Motor neuron (in vitro differentiated cells): ENCODE measurements at places on chromosomes 2 and 18.
A peak's percentile ranks its signal among the peaks of the same experiment; 100 is the strongest.

GRCh38 chr2:8255448-8255800, 426.4 kb upstream of the ID2 start:
- no peak for ATAC-seq

- peak; percentile 88 for ATAC-seq
Observed at GRCh38 chr18:75378376-75379315, 48.9 kb downstream of the SMIM21 start.

DNA sequence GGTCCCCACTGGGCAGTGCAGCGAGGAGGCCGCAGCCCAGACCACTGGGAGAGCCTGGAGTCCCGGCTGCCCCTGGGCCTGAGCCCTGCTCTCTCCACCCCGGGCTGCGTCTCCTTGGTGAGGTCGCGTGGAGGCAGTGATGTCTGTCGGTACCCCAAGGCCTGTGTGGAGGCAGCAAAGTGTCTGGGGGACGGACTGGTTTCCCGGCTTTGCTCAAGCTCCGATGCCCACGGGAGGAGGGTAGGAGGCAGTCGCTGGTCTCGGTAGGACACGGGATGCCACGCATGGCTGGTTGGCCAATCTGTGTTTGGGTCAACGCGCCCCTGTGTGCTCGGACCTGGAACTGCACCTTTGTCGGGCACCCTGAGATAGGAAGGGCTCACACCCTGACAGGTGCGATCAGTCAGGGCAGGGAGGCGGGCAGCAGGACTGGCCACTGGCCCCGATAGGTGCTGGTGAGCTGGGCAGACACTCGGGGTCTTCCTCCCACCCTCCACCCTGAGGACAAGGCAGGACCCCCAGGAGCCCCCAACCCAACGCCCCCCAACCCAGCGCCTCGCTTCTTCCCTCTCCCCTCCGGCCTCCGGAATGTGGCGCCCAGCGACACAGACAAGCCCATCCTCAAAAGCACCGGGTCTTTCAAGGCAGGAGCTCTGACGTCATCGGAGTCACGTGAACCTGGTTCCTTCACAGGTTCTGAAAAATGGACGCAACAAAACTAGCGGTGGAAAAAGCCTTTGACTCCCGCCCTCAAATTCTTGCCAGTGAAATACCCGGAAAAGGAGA, 288.6 kb downstream of the NDUFA10 start:
- ATAC-seq, result no peak

DNA sequence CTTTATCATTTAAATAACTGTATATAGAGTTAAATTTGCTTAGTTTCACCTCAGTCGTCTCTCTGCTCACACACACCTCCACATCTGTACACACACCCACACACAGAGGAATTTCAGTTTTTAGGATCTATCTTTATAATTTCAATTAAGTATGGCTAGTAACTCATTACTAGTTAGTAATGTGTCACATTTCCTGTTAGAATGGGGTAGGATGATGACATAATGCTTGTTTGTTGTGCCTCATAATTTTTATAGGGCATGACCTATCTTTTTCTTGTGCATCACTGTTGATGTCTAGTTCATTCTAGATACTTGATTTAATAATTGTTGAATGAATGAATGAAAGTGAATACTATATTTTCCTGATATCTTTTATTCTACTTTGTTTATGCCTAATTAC, 108.6 kb downstream of the AGPS start:
- no peak for ATAC-seq

GRCh38 chr2:121689356-121689755, 40.1 kb upstream of the CLASP1 start:
- peak; percentile 72 for ATAC-seq

GRCh38 chr2:76826691-76827090, 695.5 kb downstream of the LRRTM4 start:
- no peak for ATAC-seq

DNA sequence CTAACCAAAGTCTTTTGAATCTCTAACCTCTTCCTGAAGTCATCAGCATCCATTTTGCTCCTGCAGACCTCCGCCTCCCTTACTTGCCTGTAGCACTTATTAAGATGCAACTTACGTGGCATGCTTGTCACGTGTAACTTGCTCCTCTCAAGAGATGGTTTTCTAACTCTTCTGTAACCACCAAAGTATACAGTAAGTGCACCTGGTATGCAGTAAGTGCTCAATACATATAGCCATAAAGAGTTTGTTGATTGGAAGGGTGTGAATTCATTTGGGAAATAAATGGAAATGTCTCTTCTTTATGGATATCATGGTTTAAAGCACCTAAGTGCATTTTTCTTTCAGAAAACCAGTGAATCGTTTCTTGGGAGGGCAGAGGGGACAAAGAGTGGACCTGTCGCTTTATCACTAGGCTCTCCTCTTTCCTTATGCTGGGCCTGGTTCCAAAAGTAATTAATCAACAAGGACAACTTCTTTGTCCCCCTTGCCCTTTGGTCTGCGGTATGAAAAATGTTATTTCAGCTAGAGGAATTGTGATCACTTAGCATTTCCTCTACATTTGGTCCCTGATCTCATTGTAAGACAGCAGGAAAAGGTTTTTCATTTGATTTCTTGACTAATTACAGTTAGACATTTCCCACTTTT, 370.0 kb upstream of the SPRED2 start:
- ATAC-seq, result no peak

DNA sequence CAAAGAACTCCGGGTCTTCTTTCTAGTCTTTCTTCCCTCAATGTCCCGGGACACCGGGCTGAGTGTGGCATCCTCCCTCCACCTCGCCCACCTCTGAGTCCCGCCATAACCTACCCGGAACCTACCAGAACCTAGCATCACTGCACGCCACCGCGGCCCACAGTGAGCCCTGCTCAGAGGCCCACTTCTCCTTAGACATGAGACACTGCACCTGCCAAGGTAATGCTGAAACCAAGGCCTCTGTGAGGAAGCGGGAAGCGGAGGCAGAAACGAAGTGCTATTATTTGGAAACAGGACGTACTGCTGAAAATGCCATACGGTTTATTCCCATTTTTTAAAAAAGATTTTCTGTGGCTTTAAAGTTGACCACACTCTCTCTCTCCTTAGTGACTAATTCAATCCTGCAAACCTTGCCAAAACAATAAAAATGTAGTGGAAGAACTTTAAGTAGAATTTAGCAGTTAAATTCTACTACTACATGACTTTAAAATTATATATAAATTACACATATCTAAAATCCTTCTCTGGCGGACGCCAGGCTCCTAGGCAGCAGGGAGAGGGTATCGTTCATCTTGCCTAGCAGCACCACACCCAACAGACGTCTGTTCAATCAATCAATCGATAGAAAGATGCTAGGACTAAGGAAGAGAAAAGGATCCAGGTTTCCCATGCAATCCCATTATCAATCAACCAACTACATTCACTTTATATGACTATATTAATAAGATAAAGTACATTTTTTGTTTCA, 82.0 kb downstream of the ZNF516 start:
- ATAC-seq, result no peak

GRCh38 chr2:18077704-18078103, 199.2 kb downstream of the KCNS3 start:
- no peak for ATAC-seq

DNA sequence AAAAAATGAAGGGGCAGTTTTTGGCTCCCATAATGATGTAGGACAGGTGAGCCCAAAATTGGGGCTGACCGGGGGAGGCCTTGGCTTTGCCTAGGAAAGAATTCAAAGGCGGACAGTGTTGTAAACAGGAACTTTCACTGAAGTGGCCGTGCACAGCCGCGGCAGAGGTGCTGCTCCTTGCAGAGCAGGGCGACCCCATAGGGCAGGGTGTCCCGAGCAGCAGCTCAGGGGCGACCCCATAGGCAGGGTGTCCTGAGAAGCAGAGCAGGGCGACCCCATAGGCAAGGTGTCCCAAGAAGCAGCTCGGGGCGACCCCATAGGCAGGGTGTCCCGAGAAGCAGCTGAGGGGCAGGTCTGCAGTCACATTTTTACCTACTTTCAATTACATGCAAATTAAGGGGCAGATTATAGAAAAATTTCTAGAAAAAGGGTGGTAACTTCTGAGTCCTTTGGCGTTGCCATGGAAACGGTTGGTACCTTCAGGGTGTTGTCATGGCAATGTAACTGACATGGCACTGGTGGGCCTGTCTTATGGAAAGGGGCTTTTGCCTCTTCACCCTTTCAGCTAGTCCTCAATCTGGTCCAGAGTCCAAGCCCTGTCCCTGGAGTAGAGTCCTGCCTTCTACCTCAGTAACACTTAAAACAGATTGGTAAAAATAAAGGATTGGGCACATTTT, 134.5 kb downstream of the FBXO15 start:
- ATAC-seq, result no peak

DNA sequence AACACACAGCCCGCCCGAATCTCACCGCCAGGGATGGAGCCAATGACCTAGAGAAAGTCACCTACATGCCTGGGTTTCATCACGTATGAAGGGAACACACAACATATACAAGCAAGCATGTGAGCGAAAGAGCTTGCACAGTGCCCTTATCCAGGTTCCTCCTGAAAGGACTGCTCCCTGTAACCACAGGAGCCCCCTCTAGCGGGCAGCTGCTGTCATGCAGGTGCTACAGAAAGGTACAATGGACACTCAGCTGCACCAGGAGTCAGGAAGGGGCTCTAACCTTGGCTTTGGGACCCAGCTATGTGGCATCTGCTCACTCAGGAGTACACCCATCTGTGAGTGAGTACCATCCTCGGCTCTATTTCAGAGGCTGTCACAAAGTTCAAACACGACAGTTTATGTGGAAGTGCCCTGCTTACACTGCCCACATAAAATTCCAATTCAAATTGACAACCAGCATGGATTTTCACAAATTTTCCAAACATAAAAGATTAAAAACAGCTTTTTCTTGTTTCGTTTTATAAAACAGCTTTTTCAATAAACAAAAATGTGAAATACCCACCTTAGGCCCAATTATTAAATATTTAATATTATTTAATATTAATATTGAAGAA, 3.5 kb downstream of the NDUFA10 start:
- peak; percentile 16 for ATAC-seq

GRCh38 chr2:201180010-201180409, 2.9 kb upstream of the CASP10 start:
- no peak for ATAC-seq

GRCh38 chr18:3448838-3449511, 997 bp upstream of the TGIF1 start:
- ATAC-seq, result peak; percentile 2

DNA sequence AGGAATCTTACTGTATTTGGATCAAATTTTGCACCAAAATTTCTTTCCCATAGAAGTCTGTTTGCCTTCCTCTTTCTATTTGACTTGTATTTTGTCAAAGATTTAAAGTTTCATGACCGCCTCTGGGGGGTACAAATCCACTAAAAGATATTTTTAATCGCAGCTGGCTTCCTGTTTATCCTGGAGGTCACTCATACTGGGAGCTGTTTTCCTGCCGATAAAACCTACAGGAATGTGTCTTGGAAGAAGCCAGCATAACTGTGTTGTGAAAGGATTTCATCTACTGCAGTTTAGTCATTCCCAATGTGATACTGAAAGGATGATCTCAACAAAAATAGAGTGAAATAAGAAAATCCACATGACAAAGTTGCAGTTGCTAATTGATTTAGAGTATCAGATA, 184.0 kb downstream of the RIT2 start:
- ATAC-seq, result no peak

GRCh38 chr2:222603501-222603900, 52.4 kb downstream of the FARSB start:
- ATAC-seq, result no peak

DNA sequence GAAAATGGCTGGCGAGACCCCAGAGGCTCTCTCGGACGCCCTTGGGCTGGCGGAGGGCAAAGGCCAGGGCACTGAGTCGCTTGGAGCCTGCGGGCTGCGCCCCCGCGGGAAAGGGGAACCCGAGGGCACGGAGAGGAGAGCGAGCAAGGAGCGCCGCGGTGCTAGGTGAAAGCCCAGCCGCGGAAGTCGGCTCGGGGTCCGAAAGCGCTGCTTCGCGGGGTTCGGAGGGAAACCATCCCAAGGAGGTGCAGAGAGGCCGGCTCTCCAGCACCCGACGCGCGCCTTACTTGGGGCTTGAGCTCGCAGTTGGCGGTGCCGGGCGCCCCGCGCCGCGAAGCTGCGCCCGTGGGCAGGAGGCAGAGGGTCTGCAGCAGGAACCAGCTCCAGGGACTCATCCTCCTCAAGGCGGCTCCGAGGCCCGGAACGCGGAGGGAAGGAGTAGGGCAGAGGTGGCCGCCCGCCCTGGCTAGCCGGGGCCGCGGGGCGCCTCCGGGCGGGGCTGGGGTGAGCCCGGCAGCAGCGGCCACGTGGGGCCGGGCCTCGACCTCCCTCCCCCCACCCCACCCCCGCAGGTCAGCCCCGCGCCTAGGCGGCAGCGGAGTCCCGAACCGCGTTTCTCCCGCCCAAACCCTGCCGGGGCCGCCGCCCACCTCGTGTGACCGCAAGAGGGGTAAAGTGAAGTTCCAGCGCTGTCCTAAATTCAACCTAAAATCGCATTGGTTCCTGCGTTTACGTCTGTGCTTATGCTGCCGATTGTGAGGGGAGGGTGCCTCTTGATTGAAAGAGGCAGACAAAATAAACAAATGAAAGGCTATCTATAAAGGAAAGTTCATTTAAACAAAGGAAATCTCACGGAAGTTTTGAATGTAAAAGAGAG, at the start of gene TRABD2A:
TRABD2A (minus strand) TSS at position 440 of the 877 bp plus-strand sequence; CDS start at position 395, 45 bp downstream.
- ATAC-seq, result peak; percentile 69

- no peak for ATAC-seq
Observed at GRCh38 chr2:10775831-10776230, 36.8 kb downstream of the PDIA6 start.

GRCh38 chr18:2223449-2223848, 347.9 kb downstream of the METTL4 start:
- peak; percentile 5 for ATAC-seq

DNA sequence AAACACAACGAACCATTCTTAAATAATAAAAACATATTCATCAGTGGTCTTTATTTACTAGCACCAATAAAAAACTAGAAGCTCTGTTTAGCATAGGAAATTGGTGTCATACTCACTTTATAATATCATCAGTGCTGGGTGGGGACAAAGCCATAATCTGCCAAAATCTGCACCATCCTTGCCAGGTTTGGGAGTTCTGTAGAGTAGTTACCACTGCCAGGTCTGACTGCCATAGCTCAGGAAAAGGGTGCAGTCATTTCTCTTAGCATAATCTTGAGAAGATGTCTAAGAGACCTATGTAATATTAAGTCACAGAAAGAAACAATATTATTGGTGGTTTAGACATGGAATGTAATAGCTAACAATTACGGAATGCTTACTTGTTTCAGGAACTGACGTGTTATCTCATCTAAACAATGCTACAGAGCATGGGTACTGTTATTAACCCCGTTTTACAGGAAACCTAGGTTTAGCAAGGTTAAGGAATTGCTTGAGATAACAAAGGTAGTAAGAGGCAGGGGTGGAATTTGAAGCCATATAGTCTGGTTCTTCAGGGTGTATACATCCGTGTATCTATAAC, 1.6 kb upstream of the MARCHF7 start:
- ATAC-seq, result no peak

- no peak for ATAC-seq
Observed at GRCh38 chr2:212628586-212628985, 90.0 kb upstream of the ERBB4 start.

GRCh38 chr2:23584054-23584745, 199.2 kb downstream of the KLHL29 start:
- ATAC-seq, result peak; percentile 29

GRCh38 chr2:10501980-10502802, 54.1 kb upstream of the ODC1 start:
- no peak for ATAC-seq

- no peak for ATAC-seq
Observed at GRCh38 chr2:234741976-234742375, 209.8 kb upstream of the SH3BP4 start.

- ATAC-seq, result no peak
Observed at GRCh38 chr2:231489990-231490389, 25.7 kb upstream of the NCL start.

GRCh38 chr18:63676526-63677323, 15.0 kb upstream of the SERPINB3 start:
- no peak for ATAC-seq

- ATAC-seq, result no peak
Observed at GRCh38 chr2:1685078-1685956, 59.0 kb downstream of the PXDN start.
